ENCODE measurements at places on chromosomes 5 and 9.

DNA sequence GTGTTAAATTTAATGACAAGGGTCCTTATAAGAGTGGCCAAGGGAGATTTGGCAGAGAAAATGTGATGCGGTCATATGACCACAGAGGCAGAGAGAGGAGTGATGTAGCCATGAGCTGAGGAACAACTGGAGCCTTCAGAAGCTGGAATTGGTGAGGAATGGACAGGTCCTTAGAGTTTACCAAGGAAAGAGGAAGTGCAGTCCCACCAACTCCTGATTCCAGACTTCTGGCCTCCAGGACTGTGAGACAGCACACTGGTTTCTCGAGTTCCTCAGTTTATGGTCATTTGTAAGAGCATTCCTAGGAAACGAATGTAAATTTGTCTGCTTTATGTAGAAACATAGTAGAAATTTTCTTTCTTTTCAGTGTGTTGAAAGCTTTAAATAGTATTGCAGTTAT, 410.1 kb downstream of the CDH18 start:
- no peak for DNase-seq

- DNase-seq = no peak
Observed at GRCh38 chr9:94800424-94801117, 74.1 kb downstream of the AOPEP start.

DNA sequence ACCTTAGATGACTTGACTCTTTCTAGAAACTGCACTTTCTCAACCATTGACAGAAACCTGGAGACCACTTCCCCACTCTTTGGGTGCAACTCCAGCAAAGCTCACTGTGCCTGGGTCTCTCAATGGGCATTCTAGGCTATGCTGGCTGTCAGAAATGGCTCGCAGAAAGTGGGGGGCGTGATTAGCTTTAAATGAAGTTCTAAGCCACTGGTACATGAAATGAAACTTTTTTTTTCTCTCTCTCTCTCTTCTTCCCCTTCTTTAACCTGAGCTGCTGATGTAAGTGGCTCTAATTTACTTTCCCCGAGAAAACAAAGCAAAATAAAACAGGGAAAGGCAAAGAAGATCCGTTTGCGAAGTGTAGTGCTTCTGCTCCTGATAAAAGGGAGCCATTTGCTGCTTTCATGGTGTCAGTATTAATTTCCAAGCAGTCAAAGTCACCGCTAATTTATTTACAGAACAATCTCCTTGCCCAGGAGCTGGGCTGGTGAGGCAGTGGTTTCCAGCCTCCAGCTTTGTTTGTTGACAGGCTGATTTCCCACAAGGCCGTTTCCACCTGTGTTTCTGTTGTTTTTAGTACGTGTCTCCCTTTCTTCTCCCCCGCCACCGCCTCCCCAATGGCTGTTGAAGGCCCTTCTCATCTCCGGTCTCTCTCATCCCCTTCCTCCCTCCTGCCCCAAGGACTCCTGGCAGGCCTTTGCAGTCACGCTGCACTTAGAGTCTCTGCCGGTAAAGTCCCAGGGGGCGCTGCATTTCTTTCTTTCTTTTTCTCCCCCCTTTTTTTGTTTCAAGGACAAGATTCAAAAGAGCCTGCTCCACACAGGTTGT, 422.9 kb downstream of the EBF1 start:
- DNase-seq = no peak

DNA sequence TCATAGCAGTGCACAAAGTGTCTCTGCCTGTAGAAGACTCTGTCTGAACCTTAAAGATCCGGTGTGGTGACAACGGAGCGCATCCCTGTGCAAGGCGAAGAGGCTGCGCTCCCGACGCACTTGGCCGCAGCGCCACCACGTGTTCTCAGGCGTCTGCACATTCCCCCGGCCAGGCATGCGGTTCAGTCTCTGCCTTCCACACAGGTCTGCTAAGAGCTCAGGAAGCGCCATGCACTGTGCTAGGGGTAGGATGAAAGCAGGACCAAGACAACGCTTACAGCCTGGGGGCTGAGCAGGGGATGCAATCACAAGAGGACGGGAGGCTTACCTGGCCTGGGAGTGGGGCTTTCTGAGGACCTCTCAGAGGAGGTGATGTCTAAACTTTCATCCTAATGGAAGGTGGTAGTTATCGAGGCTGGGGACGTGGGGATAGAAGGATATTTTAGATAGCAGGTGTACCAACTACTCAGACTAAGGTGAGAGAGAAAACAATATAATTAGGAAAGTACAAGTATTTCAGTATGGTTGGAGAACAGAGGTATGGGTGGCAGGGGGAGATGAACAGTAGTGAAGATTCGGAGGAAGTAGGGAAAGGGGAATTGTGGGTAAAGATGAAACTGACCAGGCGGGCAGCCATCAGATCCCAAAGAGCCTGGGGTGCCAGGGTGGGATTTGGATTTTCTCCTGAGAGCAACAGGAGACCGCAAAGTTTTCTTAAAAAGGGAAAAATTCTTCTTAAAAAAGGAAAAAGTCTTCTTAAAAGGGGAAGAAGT, 13.3 kb downstream of the CAPSL start:
- no peak for DNase-seq

GRCh38 chr5:129977810-129978209, 73.5 kb downstream of the CHSY3 start:
- no peak for DNase-seq

DNA sequence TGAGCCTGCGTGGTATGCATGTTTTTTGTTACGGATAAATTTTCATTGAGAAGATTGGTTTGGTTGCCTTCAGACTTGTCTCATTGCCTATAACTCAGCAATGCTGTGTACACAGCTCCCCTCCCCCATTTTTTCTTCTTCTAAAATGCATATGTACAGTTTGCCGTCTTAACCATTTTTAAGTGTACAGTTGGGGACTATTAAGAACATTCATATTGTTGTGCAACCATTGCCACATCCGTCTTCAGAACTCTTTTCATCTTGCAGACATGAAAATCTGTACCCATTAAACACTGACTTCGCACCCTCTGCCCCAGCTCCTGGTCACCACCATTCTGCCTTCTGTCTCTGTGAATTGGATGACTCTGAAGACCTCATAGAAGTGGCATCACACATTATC, 6.2 kb downstream of the EXOC3 start:
- DNase-seq = no peak

GRCh38 chr9:79189511-79189924, 382.2 kb upstream of the TLE4 start:
- no peak for DNase-seq

DNA sequence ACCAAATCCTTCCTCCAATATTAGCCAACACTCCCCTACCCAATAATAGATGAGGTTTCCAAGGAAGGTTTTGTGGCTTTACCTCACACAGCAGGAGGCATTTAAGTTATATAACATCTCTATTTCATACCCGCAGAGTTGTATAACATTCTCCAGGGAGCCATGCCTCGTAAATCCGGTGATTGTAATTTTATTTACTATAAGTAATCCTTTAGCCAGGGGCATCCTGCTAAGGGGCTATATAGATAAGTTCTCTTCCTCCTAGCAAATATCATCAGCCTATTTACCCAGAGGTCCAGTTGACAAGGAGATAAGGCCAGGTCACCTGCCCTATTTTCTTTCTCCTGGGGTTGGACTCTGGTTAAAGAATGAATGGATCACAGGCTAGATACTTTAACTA, 2051.0 kb downstream of the EFNA5 start:
- no peak for DNase-seq

DNA sequence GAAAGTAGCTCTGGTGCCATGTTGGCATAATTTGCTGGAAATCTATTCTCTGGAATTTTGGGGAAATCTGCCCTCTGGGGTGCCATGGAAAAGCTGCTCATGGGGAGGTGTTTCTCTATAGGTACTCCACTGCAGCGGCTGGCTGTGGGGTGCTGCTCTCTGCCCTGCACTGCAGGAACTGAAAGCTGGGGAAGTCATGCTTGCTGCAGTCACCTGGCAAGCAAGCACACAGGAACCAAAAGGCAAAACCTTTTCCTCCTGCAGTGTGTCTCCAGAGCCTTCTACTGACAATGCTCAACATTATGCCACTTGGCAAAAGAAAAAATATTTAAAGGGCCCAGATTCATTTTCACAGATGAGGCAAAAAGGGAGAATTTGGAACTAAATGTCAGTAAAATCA, 25.8 kb upstream of the CARNMT1 start:
- no peak for DNase-seq

DNA sequence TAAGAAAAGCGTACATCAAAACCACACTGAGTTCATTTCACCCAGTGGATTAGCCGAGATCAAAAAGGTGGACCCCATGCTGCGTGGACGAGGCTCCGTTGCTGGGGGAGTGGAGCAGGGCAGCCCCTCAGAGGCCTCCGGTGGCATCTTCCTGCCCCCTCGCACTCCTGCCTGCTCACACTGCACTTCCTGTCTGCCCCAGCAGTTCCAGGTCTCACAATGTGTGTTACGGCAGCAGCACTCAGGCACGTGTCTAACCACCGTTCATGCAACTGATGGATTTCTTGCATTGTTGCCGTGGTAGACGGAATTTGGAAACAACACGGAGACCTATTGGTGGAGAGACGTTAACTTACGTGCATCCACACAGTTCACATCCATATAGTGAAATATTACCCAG, 196.6 kb upstream of the OTULINL start:
- DNase-seq = no peak

GRCh38 chr5:5360941-5361520, 61.4 kb upstream of the ICE1 start:
- no peak for DNase-seq

DNA sequence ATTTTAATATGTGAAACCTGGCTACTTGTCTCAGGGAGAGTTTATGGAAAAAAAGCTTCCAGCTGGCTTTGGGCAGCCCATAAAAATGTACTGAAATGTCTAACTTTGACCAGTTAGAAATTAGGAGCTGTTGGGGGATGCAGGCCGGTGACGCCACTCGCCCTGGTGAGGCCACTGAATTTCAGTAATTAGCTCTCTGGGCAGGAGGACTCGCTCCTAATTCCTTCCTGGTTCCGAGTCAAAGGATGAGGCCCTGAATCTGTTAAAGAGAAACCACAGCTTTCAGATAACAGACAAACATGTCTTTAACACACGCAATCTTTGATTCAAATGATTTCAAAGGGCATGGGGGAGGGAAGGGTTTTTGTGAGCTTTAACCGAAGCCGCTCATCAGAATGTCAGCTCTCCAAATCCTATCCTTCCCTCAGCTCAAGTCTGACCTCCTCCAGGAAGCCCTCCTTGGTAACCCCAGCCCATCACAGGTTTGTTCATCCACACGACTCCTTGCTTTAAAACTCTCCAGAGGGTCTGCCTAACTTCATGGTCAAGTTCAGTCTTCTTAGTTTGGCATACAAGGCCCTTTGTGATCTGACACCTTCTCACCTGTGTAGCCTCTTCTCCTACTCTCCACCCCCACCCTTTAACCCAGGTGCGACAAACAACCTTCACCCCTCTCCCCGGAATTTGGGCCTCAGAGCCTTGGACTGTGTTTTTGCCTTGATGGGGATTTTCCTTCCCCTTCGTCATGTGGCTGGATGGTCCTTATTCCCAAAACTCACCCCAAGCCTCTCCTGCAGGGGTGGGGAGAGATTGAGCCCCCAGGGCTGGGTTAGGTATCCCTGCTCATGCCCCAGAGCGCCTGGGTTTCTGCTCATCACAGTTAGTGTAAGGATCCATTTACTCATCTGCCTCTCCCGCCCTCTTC, 13.6 kb upstream of the PHF19 start:
- DNase-seq = no peak

GRCh38 chr9:92066168-92066567, 49.0 kb downstream of the SPTLC1 start:
- DNase-seq = no peak

- no peak for DNase-seq
Observed at GRCh38 chr5:136910625-136911024, 545.3 kb upstream of the TRPC7 start.

DNA sequence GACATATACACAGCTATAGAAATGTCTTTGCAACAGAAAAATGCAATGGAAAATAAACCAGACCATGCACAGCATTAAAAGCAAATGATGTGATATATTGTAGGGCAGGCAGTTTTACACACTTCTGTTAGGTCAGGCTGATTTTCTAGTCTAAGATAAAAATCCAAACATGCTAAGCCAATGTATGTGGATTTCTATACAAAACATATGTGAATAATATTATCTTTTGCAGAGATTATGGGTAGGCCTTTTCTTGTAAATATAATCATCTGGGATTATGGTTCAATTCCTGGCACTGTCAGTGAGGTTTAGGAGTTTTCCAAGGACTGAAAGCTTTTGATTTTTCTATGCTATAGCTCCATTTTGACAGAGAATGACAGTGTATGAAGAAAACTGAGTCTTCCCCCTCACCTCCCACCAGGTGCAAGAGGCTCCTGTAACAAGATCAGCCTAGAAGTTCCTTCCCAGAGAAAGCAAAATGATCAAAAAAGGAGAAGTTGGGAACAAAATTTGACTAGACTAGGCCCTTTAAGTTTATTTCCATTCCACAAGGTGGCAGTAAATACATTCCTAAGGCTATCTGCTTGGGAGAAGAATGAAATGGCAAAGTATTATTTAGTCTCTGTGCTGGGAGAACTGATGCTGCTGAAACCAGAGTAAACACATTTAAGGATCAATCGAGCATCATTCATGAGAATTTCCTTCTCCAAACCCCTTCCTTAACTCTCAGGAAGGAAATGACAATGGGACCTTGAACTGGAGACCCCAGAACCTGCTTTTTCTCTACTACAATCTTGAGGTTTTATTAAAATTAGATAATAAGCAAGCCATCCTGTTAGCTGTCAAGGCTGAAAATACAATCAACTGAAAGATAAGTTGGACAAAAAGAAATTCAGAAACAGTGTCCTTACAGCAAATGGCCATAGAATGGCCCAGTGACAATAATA, 133.0 kb upstream of the TUT7 start:
- DNase-seq = no peak

GRCh38 chr5:173973616-173973969, 15.4 kb upstream of the C5orf47 start:
- no peak for DNase-seq

DNA sequence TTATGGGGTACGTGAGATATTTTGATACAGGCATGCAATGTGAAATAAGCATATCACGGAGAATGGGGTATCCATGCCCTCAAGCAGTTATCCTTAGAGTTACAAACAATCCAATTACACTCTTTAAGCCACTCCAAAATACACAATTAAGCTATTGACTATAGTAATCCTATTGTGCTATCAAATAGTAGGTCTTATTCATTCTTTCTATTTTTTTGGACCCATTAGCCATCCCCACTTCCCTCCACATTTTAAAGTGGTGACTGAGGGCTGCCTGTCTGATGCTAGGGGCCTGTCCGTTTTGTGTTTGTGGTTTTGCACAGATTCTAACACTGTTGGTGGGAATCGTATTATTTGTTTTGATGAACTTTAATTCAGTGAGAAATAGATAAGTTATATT, 129.7 kb upstream of the DHFR start:
- DNase-seq = no peak

DNA sequence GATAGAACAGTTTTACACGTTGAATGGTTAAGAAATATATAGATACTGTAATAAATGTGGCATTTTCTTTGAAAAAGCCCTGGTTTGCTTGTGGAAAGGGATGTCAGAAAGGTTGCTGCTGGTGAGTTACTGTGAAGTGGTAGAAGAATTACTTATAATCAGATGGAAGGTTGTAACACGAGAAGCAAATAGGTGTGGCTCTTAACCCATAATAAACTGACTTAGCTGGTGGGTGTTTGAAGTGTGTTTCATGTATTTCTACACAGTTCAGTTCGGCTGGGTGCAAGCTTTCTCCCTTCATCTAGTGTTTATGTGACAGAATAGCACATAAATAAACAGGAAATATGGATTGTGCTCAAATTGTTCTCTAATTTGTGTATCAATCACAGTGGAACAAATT, 5.5 kb downstream of the CNOT6 start:
- no peak for DNase-seq

- no peak for DNase-seq
Observed at GRCh38 chr5:76642390-76643040, 19.3 kb upstream of the F2RL2 start.

GRCh38 chr9:4743131-4743875, 2.3 kb upstream of the AK3 start:
- DNase-seq = no peak
